ENCODE measurements at places on chromosomes 7 and 10. TPM values are rescaled to one million over a fixed set of nuclear protein-coding genes. Genes with fewer than 3 reads are reported as not detected.

Gene CRHR2
- total RNA-seq = not detected

Gene MLXIPL
- total RNA-seq = not detected

DNA sequence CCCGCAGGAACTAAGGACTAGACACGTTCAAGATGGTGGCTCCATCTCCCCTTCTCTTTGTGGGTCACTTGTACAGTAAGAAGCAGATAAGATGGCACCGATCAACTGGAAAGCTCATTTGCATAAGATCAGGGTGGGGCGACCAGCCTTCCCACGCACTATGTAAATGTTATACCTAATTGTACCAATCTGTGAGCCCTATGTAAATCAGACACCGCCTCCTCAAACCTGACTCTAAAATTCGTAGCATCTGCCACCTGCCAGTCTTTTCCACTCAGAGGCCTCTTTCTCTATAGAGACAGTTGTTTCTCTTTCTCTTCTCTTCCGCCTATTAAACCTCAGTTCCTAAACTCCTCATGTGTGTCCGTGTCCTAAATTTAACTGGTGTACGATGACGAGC, 324.5 kb downstream of the PHF14 start:
- H3K27ac ChIP-seq = no peak overlapping the region
- 0 out of 2 replicates have a peak, but pooled peaks cover 5% of the 10 kb centered on the region for H3K36me3 ChIP-seq

GRCh38 chr10:15335508-15335907, 35.6 kb downstream of the FAM171A1 start:
- no peak overlapping the region for H3K27ac ChIP-seq
- no peaks in the 10 kb centered on the region for H3K27me3 ChIP-seq

DNA sequence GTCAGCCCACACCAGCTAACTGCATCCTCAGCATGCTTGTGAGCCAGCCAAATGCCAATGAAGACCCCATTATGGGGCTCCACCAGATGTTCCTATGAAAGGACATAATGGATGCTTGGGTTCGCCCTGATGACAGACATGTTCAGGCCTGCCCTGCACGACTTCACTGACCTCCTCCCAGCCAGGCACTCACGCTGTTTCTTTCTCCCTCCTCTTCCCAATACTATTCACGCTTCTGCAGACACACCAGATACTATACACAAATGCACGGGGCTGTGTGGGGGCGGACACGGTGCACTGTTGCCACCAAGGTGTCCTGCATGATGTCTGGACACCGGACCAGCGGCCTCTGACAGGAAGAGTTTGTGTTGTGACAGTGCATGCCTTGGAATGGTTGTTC, 284.2 kb downstream of the PRPF18 start:
- H3K27me3 ChIP-seq = peaks cover 2% of the 10 kb centered on the region
- peaks cover 74% of the 10 kb centered on the region for H3K4me1 ChIP-seq
- DNase-seq = no peak
- H3K4me3 ChIP-seq = no peak overlapping the region

DNA sequence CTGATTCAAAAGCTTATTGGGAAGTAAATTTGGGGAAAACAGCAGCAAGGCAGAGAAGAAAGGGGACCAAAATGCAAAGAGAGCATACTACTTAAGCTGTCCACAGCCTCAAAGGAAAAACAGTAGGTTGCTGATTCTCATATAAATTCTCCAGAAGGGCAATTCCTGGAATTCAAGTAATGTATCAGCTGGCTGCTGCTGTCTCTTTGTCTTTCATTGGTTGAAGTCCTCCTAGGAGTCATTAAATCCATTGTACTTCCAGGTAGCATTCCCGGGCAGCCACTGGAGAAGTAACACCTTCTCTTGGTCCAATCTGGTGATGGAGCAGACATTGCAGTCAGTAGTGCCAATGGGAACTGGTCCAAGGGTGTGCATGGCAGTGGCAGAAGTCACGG, 22.7 kb downstream of the BET1 start:
- no peak overlapping the region for H3K27ac ChIP-seq
- H3K4me3 ChIP-seq = no peak overlapping the region
- peaks cover 28% of the 10 kb centered on the region for H3K4me1 ChIP-seq
- no peak for DNase-seq
- no peaks in the 10 kb centered on the region for H3K27me3 ChIP-seq

DNA sequence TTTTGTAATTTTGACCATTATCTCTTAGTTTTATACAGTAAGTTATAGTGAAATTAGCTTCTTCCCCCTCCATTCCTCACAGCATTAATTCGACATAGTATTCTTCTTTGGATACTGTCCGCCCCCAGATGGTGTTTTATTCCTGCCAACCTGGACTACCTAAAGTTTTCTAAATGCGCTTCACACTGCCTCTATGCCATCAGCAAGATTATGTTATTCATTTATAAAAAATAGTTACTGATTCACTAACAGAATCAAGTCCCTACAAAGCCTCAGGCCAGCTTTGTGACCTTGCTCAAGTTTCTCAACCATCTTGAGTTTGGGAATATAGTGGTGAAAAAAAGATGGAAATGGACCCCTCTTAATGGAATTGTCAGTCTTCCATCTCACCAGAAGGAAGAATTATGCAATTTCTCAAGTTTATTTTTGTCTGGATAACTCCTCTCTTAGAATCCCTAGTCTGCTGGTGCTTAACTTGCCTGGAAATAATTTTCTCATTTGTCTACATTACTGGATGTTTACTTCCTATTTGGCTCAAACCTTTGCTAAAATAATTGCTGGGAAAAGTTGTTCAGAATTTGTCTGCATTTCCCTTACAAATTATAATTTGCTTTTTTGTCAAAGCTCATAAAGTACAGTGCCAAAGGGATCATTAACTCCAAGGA, 16.7 kb upstream of the FGL2 start:
- no peak for DNase-seq
- no peaks in the 10 kb centered on the region for H3K4me1 ChIP-seq
- no peak overlapping the region for H3K4me3 ChIP-seq
- peaks cover 11% of the 10 kb centered on the region for H3K27me3 ChIP-seq
- peaks cover 11% of the 10 kb centered on the region for H3K36me3 ChIP-seq
- H3K27ac ChIP-seq = no peak overlapping the region

GRCh38 chr7:15457990-15458955, 103.5 kb downstream of the AGMO start:
- no peaks in the 10 kb centered on the region for H3K27me3 ChIP-seq
- peak; percentile 8 for DNase-seq
- H3K27ac ChIP-seq = no peak overlapping the region
- H3K4me3 ChIP-seq = no peak overlapping the region
- H3K36me3 ChIP-seq = no peaks in the 10 kb centered on the region

DNA sequence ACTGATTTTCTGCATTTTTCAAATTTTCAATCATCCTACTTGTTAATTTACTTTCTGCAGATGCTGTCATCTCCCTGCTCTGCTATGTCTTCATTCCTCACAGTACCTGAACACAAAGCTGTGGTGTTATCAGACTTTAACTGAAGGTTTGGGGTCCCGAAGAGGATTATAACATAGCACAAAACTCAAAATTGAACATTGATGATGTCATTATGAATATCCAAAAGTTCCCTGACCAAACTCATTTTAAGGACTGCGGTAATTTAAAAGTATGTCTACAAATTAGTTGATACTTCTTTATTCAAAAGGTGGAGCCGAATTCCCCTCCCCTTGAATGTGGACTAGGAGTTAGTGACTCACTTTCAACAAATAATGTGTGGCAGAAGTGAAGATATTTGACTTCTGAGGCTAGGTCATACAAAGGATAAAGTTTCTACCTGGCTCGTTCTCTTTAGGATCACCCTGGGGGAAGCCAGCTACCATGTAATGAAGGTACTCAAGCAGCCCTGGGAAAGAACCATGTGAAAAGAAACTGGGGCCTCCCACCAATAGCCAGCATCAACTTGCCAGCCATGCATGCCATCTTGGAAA, 6.4 kb upstream of the ENTPD7 start:
- peaks cover 8% of the 10 kb centered on the region for H3K27me3 ChIP-seq
- no peaks in the 10 kb centered on the region for H3K36me3 ChIP-seq
- H3K4me1 ChIP-seq = peaks cover 25% of the 10 kb centered on the region
- H3K4me3 ChIP-seq = no peak overlapping the region

Data from HFFc6 (cell line).